ENCODE measurements at places on chromosomes 7 and 10.

DNA sequence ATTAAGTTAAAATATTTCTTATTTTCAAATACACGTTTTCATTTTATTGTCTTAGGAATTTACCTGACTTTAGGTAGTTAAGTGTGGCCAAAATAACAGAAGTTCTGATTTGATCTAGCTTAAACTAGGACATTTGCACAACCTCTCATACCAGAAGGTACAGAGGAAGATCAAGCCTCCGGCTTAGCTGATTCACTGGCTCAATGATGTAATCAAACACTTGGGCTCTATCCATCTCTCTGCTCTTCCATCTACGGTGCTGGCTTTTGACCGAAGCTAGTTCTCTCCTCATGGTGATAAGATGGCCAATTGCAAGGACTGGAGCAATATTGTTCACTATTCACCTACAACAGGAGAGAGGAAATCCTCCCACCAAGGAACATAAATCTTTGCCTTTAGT lies 12.2 kb upstream of the HYCC1 start:
- no peak for DNase-seq

GRCh38 chr7:150931199-150931869 lies 46.8 kb downstream of the KCNH2 start:
- DNase-seq = no peak

GRCh38 chr10:78992333-78992732 lies 76.4 kb upstream of the ZMIZ1 start:
- DNase-seq = no peak

DNA sequence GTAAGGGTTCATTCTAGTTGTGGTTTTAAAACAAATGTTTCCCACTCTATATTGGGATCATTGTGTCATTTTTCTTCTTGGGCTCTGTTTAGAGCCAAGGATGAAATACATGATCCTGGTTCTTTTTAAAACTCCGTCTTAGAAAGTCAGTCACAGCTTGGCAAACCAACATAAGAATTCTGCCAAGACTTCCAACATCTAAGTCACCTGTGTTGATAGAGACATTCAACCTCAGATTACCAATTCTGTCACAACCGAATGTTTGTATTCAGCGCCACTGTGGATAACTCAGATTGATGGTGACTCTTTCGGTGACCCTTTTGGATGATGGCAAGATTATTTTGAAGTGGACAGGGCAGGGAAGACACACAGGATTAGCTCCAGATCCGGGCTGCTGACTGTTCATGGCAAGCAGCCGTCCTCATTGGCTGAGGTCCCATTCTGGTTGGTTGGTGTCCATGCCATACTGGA lies 255.4 kb downstream of the ARHGAP21 start:
- DNase-seq = peak; percentile 27

Data from RKO (cell line).